Activated CD4-positive, alpha-beta T cell treated with anti-CD3 and anti-CD28 coated beads for 48 hours (primary cell): ENCODE measurements at places on chromosomes 3 and 15.

DNA sequence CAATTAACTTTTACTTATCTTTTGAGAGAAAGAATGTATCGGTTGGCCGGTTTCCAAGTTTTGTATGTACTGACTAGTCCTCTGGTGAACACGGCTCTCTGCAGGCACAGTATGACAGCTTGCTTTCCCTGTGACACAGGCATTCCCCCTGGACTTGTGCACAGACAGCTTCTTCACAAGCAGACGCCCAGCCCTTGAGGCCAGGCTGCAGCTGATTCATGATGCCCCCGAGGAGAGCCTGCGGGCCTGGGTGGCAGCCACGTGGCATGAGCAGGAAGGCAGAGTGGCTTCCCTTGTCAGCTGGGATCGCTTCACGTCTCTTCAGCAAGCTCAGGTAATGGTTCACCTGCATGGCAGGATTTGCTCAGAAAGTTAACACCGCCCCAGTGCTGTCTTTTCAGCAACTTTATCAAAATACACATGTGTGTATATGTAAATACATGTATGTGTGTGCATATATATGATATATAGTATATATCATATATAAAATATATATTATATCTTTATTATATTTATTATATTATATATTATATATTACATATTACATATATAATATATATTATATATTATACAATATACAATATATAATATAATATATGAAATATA, 25.5 kb downstream of the FAN1 start:
- DNase-seq = no peak

- DNase-seq = no peak
Measured at GRCh38 chr15:26103002-26103404, 239.9 kb upstream of the ATP10A start.

- no peak for DNase-seq
Measured at GRCh38 chr3:190721330-190721729, 141.2 kb downstream of the GMNC start.

GRCh38 chr15:68794863-68795262, 25.8 kb downstream of the ANP32A start:
- no peak for DNase-seq

DNA sequence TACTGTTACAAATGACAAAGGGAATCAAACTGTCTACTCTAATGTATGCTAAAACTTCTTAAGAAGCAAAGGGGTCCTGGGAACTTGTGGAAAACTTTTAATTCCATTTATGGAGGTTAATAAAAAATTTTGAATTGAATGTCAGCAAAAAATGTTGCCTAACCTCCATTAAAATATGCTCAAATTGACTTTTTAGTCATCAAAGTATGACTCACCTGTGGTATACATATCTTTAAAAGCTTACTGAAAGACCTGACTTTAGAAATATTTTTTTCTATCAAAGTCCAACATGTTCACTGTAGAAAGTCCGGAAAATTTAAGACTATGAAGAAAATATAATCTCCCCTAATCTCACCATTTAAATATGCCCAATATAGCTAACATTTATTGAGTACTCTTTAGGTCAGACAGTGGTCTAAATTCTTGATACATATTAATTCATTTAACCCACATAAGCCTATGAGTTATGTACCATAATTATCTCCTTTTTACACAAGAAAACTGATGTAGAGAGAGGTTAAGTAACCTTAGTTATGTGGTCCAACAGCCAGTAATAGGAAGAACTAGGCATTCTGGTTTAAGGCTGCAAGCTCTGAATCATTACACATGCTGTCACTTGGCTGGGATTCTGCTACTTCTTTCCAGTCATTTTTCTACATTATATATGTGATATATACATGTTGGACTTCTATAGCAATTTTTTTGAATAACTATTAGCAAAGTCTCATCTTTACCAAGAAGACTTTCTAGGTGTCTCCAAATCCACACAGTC, 83.6 kb downstream of the PDZRN3 start:
- DNase-seq = no peak

DNA sequence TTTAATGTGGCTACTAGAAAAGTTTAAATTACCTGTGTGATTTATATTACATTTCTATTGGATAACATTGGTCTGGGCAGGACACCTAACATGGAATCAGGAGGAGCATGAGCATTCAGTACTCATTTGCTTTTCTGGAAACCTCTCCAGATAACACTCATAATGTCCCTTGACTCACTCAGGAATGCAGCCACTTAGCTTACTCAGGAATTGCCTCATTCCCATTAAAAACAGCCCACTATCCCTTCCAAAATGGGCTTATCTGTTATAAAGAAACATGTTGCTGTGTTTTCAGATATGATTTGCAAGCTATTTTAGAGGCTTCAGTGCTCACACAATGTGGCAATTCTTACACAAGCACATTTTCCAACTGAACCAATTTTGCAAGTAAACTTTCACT, 17.1 kb downstream of the GBE1 start:
- DNase-seq = no peak
